ENCODE measurements at places on chromosomes 16 and 17.

GRCh38 chr17:82519971-82520903 is 705 bp downstream of the FOXK2 start:
- peak; percentile 82 for DNase-seq

- DNase-seq: no peak
Observed at GRCh38 chr16:19102187-19102872, 11.4 kb upstream of the ITPRIPL2 start.

DNA sequence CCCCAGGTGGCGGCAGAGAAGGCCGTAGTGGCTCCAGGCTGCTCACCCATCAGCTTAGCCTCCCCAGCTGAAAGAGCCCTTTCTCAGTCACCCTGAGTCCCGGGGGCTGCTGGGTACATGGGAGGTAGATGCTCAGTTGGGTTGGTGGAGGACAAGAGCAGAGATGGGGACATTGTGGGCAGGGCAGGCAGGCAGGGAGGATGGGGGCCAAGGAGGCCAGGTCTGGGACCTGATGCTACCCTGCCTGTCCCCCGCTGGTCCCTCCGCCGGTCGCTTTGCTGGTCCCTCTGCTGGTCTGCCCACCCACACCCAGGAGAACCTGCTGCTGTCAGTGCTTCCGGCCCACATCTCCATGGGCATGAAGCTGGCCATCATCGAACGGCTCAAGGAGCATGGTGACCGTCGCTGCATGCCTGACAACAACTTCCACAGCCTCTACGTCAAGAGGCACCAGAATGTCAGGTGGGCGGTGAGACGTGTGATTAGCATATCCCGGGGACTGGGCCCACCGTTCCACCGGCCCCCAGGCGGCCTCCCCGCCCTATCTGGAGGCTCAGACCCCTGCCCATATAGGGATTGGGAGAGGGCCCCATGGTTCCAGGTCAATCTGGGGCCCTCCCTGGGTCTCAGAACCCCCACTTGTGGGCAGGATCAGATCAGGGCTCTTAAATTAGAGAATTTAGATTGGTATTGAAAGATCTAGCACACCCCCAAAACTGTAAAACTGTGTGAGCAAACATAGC is 26.9 kb downstream of the ADCY7 start:
- DNase-seq: no peak

DNA sequence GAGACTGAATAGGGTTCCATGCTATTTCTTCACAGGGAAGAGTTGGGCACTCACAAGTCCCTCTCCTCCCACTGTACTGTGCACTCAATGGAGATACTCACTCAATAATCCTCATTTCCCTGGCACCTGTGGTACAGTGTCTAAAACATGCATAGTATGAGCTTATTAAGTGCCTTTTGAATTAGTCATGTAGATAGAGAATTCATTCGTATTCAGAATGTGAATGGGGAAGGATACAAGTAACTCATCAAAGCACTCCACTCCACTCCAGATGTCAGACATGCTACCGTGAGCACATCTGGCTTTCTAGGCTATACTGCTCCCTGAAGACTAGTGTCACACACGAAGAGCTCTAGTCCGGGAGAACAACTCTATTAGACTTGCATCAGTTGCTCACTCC is 6.3 kb downstream of the C17orf75 start:
- no peak for DNase-seq

DNA sequence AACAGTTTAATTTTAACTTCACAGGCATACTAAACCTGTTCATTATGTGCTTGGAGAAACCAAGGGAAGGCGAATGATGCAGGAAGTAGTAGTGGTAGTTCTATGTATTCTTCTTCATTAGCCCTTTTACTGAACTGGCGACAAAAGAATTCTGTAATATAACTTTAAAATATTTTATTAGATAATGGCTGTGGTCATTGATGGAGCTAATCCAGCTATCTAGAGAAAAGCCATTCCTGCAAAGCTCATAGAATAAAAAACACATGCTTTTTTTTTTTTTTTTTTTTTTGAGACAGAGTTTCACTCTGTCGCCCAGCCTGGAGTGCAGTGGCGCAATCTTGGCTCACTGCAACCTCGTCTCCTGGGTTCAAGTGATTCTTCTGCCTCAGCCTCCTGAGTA is 23.5 kb downstream of the TANC2 start:
- DNase-seq: no peak

All from D341Med (cell line).